Left lung (tissue), 14 donors: ENCODE measurements at places on chromosomes 3 and 15.
A peak's percentile ranks its signal among the peaks of the same experiment; 100 is the strongest.

- DNase-seq, result no peak
These were observed 145.0 kb upstream of the TMCO5A start for GRCh38 chr15:37789397-37789786.

- DNase-seq, result no peak
These were observed 328.7 kb downstream of the ZNF621 start for GRCh38 chr3:40853474-40853873.

DNA sequence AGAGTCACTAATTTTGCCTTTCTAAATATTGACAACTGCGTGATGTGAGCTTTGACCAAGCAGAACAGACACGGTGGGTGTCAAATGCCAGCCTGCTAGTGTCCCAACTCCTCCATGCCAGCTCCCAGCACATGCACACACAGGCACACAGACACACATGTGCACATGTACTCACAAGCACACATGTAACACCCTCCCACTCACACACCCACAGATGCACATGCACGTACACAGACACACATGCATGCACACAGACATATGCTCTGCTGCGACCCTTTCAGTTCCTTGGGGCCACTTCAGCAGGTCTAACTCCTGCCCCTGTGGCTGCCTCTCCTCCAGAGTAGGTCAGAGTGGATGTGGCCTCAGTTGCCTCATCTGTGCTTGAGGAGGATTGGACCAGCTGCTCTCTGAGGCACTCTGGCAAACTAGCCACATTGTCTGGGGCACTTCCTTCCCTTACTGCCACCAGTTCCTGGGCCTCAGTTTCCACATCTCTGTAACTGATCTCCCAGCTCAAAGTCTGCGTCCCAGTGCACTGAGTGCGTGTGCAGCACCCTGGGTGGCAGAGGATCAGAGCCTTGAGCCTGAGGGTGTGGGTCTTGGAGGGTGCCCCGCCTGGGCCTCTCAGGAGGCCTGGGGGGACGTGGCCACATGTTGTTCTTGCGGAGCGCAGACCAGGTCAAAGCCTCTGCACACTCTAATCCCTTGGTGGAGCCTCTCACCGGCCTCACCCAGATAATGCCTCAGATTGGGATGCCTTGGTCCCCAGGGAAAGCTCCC is 55.0 kb upstream of the PRR23E start:
- no peak for DNase-seq

- peak; percentile 53 for DNase-seq
These were observed 127.8 kb downstream of the CMSS1 start for GRCh38 chr3:99945328-99945995.

DNA sequence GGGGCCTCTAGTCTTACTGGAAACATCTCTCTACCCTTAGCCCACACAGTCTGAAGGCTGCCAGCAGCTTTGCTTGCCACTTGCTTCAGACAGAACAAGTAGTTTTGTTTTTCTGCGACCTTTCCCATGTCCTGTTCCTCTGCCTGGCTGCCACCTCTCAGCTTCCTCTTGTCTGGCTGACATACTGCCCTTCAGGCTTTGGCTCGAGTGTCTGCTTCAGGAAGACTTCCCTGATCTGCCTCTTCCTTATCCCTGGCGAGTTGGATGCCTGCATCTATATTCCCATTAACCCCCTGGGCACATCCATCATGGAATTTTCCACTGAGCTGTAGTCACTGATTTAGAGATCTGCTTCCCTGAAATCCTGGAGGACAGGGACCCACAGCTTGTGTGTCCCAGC is 25.1 kb upstream of the CPNE9 start:
- no peak for DNase-seq

DNA sequence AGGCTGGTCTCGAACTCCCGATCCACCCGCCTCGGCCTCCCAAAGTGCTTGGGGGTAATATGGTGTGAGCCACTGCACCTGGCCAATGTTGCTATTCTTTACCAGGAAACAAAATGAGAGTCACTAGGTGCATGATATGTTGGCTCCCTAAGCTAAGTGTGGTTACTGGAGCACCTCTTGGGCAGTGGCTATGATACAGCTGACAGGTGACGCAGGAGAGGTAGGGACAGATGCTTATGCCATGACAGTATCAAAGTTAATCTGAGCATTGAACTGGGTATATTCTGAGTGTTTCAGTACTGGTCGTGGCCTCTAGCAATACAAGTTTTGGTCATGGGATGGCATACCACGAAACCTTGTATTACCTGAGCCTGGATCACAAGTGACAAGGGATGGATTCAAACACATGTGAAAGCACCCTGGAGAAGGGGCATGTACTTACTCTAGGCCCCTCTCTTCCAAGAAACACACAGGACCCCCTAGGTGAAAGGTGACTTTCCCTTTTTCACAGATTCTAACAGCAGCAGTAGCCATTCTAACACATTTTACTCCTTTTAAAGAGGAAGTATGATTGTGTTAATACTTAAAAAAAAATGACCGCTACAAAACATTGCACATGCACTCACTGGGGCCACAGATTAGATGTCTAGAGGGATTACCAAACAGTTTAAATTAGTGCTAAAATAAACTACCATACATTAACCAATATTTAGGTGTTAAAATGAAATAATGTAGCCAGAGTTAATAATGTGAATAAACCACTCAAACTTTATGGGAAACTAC is 467.3 kb downstream of the SHQ1 start:
- no peak for DNase-seq

DNA sequence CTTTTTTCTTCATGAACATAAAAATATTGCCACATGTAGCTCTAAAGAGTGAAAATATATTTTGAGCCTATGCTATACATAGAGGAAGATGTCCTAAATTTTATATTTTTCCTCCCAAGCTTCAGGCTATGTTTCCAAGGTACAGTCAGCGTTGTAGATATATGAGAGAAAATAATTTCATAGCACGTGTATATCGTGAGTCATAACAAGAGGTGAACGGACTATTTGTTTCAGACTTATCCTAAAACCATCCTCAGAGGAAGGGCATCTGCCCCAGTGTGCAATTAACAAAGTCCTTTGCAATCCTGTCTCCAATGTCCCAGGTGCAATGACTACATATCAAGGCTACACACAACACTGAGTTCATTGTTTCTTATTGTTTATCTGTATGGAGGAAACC is 177.3 kb upstream of the ARRDC4 start:
- no peak for DNase-seq

DNA sequence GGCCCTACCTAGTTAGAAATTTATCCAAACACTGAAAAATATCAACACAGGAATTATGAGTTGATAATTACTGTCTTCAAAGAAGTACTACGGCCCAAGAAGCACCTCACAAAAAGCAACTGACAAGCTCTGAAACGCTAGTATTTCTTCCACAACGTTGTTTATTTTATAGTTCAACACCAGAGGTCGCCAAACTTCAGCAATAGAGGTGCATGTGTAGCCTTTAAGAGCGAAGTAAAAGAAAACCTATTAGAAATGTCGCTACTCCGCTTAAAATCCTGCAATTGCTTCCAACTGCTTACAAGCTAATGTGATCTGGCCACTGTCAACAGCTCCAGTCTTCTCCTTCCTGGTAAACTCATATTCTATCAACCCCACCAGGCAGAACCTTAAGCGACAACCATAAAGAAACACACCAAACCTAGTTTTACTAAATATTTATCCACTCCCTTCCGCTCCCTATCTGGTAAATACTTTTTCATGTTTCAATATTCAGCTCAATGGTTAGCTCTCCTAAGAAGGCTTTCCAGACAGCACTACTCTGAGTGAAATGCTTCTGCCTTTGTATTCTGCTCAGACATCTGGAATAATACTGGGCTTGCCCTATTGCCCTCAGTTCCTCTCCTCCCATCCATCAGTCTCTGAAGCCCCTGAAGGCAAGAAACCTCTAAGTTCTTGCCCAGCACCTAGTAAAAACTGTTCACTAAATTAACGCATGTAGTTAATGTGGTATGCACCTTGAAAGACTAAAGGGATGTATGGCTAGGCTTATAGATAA is 110.2 kb downstream of the NR1I2 start:
- peak; percentile 84 for DNase-seq

DNA sequence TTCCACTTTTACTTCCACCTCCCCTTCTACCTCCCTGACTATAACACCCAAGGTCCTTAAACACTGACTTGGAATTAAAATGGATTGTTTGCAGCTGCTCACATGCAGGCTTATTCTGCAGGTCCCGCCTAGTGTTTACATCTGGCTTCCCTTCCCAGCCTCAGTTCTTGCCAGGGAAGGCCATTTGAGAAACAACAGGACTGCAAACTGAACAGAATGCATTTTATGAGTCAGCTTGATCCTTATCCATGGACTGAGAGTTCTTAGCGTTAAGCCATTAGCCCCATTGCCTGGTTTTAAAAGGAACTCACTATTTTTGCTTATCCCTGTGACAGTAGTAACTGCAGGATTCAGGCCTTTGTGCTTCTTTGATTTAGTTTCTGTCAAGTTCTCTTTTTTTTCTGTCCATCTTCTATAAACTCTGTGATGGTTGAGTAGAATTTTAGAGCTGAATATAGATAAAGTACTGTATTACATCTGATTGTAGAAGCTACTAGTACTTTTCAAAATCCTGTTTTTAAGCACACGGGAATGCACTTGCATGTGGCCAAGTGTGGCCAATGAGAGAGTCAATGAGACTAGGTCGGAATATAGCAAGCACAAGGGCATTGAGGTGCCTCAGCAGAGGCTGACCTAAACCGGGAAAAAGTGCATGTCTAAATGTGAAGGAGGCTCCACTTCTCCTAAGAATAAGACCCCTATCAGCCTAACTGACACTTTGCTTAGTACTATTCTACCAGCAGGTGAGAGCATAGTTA is 106.4 kb downstream of the TUSC7 start:
- no peak for DNase-seq

DNA sequence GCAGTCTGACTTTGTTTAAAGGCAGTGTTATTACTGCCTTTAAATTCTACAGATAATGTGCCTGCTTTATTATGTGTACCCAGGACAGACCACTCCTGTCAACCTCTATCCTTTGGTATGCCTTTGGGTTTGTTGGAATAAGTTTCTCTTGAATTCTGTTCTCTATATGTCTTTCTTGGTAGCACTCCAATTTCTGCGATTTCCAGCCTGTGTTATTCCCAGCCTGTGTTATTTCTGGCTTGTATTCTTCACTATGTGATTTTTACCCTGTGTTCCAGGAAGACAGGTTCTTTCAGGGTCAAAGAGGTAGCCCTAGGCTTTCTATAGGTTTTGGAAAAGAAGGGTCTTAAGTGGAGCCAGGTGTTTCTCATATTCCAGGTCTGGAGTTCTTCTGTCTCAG is 407.4 kb upstream of the AZI2 start:
- DNase-seq, result no peak

DNA sequence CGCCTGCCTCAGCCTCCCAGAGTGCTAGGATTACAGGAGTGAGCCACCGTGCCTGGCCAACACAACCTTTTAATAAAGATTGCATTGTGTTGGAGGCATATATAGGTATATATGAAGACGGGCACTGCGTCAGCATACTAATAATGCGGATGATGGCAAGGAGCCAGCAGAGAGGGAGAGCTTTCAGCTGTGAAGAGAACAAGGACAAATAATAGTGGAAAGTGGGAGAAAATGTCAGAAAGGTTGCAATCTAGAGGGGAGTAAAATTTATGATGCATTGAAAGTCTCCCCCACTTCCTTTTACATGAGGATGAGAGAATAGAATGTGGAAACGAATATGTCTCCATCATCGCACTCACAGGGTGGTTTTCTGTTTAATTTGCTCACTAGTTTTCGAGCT is 170.5 kb upstream of the TBL1XR1 start:
- DNase-seq, result no peak

- no peak for DNase-seq
These were observed 486.0 kb downstream of the EDEM1 start for GRCh38 chr3:5673521-5673920.

DNA sequence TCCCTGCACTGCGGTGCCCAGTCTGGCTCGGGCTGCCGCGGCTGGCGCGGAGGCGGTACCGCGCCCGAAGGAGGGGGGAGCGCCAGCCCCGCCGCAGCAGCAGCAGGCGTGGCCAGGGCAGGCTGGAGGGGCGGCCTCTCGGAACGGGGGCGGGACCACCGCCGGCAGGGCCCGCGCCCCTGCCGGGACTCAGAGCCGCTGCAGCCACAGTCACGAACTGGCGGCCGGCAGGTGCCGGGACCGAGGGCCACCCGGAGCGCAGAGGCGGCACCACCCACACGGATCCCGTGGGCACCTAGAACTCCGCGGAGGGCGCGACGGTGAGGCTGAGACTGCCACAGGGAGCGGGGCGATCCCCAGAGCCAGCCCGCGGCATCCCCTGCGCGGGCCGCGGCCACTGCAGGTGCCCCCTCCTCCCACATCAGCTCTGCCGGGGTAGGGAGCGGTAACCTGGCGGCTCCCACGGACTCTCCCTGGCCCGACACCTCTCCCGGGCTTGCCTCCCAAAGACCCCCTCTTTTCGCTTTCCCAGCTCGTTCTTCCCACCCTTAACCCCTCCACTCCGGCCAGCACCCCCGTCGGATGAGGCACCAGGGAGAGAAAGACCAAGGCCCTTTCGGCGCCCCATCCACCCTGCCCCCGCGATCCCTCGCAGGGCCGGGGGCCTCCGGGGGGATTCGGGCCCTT is at the start of gene VWA5B2:
Gene VWA5B2 (plus strand): TSS at position 192 of the 687 bp plus-strand sequence. CDS start 944 bp downstream, outside the sequence.
- no peak for DNase-seq

- DNase-seq, result no peak
These were observed 41.6 kb upstream of the DUT start for GRCh38 chr15:48289628-48290027.

DNA sequence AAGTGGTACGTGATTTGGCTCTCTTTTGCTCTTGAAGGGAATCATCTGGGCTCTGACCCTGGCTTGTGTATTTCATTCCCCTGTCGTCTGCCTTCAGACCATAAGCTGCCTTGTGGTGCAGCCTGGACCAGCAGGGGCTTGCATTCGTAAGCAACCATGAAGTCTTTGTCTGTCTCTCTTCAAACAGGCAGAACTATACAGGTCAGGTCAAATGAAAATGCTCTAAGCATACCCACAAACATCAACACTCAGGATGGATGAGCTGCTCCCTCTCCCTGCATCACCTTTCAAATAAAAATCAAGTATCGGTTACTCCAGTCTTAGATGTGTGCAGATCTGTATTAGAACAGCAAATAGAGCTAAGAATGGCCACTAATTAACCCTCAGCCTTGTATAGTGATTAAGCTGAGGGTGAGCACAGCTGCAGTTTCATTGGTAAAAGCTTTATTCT is 268.6 kb upstream of the UBE2E1 start:
- peak; percentile 1 for DNase-seq

- no peak for DNase-seq
These were observed 69.3 kb downstream of the MYH15 start for GRCh38 chr3:108441071-108441507.

- DNase-seq, result no peak
These were observed 125.0 kb downstream of the PDZRN3 start for GRCh38 chr3:73499787-73500186.

GRCh38 chr3:145326666-145327065 is 834.3 kb downstream of the PLOD2 start:
- no peak for DNase-seq
